NCI-H2029 (cell line): ENCODE measurements at places on chromosomes 12 and 14.
A peak's percentile ranks its signal among the peaks of the same experiment; 100 is the strongest.

DNA sequence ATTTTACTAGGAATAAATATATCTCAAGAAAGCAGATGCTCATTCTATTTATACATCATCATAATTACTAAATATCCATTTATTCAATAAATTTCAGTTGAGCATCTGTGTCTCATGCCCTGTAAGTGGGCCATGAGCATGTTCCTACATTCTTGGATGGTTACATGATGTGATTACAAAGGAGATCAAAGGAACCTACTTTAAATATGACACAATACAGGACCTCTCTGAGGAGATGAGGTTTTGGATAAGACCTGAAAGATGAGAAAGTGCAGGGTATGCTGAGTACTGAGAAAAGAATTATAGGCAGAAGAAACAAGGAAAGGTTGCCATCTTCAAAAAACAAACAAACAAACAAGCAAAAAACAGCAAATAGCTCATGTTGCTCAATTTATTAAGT is 105.4 kb upstream of the CNTN1 start:
- DNase-seq, result no peak

GRCh38 chr12:77377622-77378021 is 312.3 kb upstream of the E2F7 start:
- no peak for DNase-seq

GRCh38 chr12:50618864-50619609 is 114.3 kb downstream of the DIP2B start:
- no peak for DNase-seq

DNA sequence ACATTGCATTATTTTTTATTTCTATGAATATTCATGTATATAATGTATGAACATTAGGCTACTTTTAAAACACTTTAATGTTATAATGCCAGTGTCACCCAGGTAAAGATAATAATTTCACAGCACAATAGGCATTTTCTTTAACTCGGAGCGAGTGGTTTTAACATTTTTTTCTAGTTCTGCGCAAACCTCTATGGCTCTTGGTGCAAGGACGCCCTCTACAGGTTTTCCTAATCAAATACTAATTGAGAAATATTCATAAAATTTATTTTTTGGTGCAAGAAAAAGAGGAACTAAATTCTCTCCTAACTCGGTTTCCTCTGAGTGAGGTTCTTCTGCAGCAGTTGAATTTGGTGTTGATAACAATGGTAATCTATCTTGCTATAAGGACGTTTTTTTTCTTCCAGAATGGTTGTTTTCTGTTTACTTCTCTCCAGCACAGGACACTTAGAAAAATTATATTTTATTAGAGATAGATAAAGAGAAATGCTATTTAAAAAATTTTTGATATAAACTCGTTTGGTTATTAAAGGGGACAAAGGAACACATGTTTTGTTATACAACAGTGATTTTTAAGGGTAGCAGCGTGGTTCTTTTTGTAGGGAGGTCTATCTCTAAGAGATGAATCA is 2.4 kb upstream of the WIF1 start:
- peak; percentile 50 for DNase-seq

DNA sequence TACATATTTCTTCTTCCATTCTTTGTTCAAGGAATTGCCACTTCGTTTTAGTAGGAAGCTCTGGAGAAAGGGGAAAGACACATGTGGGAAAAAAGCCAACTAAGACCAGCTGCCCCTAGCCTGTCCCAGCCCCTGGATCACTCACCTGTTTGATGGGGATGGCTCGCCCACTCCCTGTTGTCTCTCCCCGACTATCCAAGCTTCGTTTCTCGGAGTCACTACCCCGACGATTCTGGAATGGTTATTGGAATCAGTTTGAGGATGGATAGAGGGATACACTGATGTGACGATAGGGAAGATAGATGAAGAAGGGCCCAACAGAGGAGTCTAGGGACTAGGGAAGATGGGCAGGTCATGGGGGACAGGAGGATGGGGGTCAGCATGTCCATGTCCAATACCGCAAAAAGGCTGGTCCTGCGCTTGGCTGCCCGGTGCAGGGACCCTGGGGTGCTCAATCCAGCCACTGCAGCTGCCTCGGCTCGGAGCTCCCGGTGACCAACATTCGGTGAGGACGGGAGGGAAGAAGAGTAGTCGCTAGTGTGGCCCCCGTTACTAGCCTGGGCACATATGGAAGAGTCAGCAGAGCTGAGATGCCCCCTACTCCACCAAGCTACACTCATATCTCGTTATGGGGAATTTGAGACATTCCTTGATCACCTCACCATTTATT is 7.0 kb downstream of the AGAP2 start:
- no peak for DNase-seq

DNA sequence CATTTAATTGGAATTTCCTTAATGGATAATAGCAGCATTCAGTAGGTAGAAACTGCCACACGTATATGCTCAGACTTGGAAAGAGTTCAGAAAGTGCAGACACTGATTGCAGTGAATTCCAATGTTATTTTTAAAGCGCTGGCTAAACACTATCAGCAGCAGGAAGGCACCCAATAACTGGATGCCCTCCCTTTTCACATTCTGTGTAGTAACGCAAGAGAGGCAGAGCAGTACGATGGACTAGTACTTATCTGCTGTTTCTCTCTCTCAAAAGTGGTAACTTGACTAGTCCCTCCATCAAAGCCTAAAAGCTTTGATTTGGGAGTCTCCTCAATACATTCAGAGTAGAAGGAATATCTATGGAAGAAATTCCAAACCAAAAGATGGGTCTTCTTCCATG is 791.0 kb downstream of the TMTC2 start:
- no peak for DNase-seq

GRCh38 chr12:56029166-56029519 is 8.3 kb downstream of the IKZF4 start:
- no peak for DNase-seq

DNA sequence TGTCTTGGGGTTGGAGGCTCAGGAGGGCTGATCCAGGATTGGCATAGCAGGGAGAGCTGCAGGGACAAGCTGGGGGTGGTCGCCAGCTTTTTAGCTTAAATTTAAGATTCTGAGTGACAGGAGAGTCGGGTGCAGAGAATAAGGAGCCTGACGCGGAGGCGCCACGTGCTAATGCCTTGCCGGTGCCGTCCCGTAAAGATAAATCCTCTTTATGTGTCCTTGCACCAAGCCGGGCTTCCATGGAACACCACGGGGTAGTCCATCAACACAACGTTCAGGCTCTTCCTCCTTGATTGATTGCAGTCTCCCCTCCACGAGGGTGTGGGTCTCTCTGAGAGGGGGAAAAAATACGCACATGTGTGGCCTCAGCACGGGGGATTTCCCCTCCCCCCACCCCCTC is 3.9 kb downstream of the DLK1 start:
- no peak for DNase-seq

DNA sequence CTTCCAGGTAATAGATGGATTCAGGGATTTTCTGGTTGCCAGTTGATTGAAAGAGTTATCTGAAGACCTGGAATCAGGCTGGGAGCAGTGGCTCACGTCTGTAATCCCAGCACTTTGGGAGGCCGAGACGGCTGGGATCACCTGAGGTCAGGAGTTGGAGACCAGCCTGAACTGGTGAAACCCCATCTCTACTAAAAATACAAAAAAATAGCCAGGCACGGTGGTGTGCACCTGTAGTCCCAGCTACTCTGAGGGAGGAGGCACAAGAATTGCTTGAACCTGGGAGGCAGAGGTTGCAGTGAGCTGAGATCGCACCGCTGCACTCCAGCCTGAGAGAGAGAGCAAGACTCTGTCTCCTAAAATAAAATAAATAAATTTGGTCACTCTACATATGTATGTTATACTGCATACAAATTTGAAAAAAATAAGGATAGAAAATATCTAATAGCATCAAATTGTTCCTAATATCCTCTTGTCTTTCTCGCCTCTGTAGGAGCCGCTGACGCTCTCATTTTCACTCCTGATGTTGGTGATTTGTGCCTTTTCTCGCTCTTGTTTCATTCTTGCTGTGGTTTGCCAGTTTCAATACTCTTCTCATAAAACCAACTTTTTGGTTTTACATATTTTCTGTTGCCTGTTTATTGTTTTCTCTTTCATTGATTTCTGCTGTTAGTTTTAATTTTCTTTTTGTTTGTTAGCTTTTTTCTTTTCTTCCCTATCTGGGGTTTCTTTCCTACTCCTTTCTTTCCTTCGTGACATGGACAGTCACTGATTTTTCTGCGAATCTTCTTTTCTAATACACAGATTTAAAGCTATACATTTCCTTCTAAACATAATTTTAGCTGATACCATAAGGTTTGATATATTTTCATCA is 23.8 kb upstream of the PLD4 start:
- DNase-seq, result no peak

GRCh38 chr12:8698132-8698851 is 501 bp downstream of the RIMKLB start:
- DNase-seq, result peak; percentile 36

DNA sequence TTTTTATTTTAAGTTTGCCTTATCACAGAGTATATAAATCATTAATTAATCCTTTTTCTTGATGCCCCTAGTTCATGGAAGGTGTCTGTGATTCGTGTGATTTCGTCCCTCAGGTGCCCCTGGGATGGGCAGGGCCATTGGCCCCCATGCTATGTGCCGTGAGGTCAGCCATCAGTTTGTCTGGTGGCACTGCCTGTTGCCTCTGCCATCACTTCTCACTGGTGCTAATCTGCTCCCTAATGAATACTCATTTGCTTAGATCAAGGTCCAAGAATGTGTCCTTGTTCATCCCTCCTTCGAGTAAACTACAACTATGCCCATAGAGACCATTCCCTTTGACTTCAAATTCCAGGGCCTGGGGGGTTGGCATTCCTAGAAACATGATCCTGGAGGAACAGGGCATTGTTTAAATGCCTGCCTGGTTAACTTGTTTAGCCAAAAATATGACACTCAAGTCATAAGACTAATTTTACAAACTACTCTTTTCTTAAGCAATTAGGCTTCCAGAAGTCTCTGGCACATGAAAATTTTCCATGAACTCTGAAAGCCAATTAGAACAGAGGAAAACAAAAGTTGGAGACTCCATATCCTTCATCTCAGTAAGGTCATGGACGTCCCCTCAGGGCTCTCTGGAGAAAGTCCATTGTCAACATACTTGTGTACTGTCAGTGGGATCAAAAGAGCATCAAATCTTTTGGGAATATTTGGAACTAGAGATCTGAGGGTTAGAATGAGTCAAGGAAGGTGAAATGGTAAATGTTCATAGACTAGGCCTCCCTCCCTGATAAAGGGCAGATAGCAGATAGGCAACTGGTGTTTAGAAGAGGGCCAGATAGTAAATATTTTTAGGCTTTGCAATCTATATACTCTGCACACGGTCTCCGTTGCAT is 90.9 kb upstream of the PLXNC1 start:
- no peak for DNase-seq

DNA sequence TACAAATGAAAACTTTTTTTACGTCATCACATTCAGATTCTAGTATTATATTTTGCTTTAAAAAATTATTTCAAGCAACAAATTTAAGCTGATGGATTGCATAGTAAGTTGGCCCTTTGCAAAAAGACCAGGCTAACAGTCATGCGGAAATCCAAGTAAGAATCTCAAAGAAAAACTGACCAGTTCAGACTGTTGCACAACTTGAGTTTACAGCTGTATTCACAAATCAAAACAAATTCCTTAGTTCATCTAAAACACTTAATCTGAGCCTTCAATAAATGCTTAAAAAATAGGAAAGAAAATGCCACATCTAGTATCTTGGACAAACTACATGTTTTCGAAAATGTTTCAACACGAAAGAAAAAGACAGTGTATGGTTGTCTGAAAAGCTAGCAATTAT is 847 bp downstream of the CCDC59 start:
- DNase-seq, result no peak

- DNase-seq, result no peak
Observed at GRCh38 chr14:36449903-36450302, 70.1 kb downstream of the NKX2-1 start.

DNA sequence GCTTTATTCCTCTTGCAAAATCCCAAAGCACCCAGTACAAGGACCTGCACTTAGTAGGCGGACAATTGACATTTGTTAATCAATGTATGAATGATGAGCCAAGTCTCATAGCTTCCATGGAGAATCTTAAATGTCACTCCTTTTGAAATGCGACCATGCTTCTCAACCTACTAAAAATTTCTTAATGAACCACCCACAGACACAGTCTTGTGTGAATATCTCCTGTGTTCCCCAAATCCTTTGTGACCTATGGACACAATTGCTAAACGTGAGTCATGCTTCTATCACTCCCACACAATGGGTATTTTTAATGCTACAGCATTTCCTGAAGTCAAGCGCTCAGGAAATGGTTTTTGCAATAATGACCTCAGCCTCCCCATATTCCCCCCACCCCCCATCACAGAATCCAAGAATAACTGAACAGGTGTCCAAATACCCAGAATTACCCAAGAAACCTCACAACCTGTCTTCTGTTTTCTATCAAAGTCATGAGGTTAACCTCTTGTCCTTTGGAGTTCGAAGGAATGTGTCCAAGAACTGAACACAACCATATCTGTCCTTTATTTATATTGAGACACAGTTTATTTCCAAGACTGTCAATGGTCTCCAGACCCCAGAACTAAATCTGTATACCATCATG is 163.6 kb upstream of the PLEKHG7 start:
- no peak for DNase-seq

- DNase-seq, result no peak
Observed at GRCh38 chr14:52701223-52701622, 5.8 kb upstream of the PSMC6 start.

GRCh38 chr14:80390906-80391305 is 179.6 kb upstream of the DIO2 start:
- DNase-seq, result no peak

DNA sequence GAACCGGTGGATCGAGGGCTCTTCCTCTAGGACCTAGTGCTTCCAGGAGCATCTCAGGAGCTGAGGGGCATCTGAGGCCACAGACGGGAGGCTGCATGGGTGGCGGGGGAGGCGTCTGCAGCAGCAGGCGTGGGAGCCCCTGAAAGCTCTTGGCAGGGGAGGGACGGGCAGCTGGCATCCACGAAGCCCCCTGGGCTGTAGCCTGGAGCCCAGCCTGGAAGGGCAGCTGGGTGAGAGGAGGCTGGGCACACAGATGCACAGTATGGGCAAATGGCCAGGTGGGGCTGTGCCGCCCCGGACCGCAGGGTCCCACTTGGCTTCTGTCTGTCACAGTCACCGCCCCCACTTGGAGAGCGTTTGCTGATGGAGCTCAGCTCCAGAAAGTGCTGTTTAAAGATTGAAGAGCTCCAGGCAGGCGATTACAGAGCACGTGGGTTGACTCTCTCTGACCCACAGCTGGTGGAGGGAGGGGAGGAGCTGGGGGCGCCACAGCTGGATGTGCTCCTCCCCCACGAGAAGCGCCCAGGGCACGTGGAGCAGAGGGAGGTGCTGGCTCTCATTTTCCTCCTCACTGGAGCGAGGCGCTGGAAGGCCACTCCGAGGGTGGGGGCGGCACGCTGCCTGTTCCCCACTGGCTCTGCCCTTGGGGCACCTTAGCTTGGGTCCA is 155.0 kb upstream of the C14orf180 start:
- DNase-seq, result peak; percentile 65

DNA sequence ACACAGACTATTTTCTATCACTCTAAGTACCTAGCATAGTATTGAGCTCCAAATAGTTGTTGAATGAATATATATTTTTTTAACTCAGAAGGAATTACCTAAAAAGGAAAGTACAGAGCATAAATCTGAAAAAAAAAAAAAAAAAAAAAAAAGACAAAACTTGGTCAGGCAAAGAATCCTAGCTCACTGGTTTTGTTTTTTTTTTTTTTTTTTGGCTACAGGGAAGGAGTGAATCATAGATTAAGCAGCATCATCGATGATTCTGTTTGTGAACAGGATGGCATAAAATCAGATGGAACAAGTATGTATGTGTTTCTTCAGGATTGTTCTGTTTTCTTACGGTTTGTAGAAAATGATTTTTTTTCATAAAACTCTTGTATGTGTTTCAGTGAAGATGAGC is 66.1 kb upstream of the BCAT1 start:
- DNase-seq, result no peak

- DNase-seq, result no peak
Observed at GRCh38 chr14:52052288-52052943, 16.4 kb downstream of the NID2 start.
